ENCODE measurements at places on chromosomes 7 and 10. TPM values are rescaled to one million over a fixed set of nuclear protein-coding genes. Genes with fewer than 3 reads are reported as not detected.

Gene PRTFDC1
- 0.50 TPM for total RNA-seq

Gene GIMAP7
- 40.5 TPM for total RNA-seq

Gene TNPO3
- total RNA-seq: 56.9 TPM

Gene CUL2
- total RNA-seq: 50.2 TPM

Gene STRIP2
- 86.6 TPM for total RNA-seq

Gene SMKR1
- total RNA-seq: 6.1 TPM

Gene PLCE1
- total RNA-seq: not detected

Gene RAB19
- 23.0 TPM for total RNA-seq

Gene FGFR2
- total RNA-seq: not detected

Gene HERPUD2
- total RNA-seq: 20.4 TPM

Gene NUTM2E
- 0.19 TPM for total RNA-seq

Gene PLEKHA8
- total RNA-seq: 10.7 TPM

Gene PLAU
- total RNA-seq: 0.57 TPM

Gene TWIST1
- 7.5 TPM for total RNA-seq

Gene GIMAP6
- 35.8 TPM for total RNA-seq

Gene NUTM2A
- not detected for total RNA-seq

Gene MRPS33
- total RNA-seq: 74.2 TPM

Gene TBX20
- total RNA-seq: 0.24 TPM

Gene DIP2C
- total RNA-seq: 1.9 TPM

Gene C10orf53
- not detected for total RNA-seq

Gene H2BK1
- total RNA-seq: 0.83 TPM

Gene OR2A1
- not detected for total RNA-seq

Gene METTL27
- total RNA-seq: 1.3 TPM

Gene C10orf67
- total RNA-seq: 0.07 TPM

Gene KCP
- total RNA-seq: 0.17 TPM

Gene CHN2
- not detected for total RNA-seq

Gene MSMB
- total RNA-seq: not detected

Gene MACC1
- not detected for total RNA-seq

Gene NODAL
- not detected for total RNA-seq

Gene FGL2
- 1.7 TPM for total RNA-seq

All from activated CD4-positive, alpha-beta T cell treated with anti-CD3 and anti-CD28 coated beads, Interleukin-2, amount 10 ng/mL, durations not matched to agents 24 days and 14 days (primary cell).